Left ventricle myocardium superior (tissue), 1 donor: ENCODE measurements at places on chromosomes 3 and 15. TPM values are rescaled to one million over a fixed set of nuclear protein-coding genes. Genes with fewer than 3 reads are reported as not detected.

GRCh38 chr3:34364335-34364734 lies 565.9 kb downstream of the PDCD6IP start:
- no peak for DNase-seq

GRCh38 chr3:60756241-60757030 lies 494.8 kb downstream of the FHIT start:
- DNase-seq: no peak

DNA sequence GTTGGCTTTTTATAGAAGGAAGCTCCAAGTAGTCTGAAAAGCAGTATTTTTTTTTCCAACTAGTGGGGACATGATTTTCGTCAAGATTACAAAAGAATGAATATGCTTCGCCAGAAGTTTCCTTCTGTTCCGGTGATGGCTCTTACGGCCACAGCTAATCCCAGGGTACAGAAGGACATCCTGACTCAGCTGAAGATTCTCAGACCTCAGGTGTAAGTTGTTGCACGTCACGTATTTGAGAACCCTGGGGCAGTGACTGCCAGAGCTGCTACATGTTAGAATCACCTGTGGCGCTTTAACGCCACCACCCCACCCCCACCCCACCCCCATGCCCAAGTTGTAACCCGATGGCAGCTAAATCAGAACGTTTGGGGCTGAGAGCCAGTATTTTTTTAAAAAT lies 52.2 kb downstream of the BLM start:
- no peak for DNase-seq

- DNase-seq: no peak
Measured at GRCh38 chr3:21551019-21551418, 200.0 kb downstream of the ZNF385D start.

DNA sequence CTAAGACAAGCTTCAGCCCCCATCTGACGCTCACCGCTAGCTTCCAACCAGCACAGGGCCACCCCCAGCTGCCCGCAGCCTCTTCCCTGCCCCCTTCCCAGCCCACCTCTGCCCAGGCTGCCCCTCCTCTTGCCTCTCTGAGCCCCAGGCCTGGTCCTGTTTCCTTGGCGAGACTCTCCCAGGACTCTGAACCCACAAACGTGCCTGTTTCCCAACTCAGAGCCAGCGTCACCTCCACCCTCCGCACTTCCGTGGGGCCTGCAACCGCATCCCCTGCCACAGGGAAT lies 35.0 kb downstream of the ZXDC start:
- no peak for DNase-seq

DNA sequence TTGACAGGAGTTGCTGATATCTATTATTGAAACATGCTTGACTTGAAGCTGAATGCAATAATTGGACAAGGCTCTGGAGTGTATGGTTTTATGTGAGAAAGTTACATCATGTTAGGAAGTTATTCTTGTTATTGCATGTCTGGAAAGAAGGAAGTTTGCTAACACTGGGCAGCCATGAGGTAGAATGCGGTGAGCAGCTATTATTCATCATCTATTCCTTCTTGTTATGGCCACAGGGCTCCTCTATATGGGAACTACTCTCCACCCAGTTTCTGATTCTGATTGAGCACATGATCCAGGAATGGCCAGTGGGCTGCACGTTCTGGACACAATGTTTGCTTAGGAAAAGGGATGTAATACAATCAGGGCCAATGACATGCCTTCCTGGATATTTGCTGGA lies 37.8 kb upstream of the SCN5A start:
- DNase-seq: no peak

DNA sequence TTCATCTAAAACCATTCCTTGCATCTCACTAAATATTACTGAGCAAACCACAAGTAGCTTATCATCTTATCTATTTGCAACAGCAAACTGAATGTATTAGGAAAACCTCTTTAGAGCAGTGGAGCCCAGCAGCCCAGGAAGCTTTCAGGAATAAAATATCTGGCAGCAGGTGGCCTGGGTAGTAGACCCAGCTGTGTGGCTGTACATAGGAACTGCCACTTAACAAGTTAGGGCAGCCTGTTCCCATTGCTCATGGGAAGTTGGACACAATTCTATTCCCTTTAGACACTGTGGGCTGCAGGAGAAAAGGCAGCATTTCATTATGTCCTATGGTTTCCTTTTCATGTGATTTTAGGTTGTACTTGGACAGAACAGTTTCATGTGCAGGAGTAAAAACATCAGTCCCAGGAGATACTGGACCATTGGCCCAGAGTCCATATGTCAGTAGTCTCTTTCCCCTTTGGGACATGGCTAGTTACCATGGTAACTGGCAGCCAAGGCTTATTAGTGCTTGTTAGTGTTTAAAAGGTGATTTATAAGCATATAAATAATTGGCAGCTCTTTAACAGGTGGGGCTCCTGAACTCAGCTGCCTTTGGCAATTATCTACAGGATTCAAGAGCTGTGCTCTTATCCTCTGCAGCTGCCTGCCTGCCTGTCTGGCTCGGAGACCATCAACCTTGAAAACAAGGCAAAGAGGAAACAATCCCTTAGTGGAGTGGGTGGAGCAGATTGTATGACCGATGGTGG lies 28.9 kb upstream of the LSAMP start:
- no peak for DNase-seq

GRCh38 chr15:78018946-78019644 lies 58.4 kb downstream of the TBC1D2B start:
- DNase-seq: no peak

DNA sequence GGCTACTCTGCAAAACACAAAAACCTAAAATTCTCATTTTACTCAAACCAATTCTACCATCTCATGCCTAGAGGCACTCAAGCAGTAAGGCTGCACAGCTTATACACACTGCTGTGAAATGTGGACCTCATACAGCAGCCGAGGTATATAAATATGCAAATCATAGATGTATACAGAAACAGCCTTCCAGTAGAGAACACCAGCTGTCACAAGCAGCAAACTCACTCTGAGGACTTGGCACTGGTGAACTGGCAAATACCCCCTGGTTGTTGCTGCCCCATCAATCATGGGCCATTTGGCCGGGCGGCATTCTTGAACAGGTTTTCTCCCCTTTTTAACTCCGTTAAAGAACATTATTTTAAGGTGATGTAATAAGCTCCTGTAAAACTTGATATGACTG lies 378.0 kb downstream of the LSAMP start:
- no peak for DNase-seq

DNA sequence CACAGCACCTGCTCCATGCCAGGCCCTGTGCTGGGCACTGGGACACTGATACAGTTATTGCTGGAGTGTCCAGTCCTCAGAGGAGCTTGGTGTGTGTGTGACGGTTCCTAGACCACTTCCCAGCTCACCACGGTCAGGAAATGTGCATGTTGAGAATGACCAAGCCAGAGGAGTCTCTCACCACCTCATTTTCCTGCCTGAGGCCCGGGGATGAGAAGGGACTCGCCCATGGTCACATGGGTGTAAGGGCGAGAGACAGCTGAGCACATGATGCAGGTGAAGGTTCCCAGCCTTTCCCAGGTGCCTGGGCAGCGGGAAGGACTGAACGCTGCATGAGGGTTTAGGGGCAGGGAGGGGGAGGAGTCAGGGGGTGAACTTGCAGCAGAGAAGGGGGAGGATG lies 180.9 kb upstream of the TLE3 start:
- no peak for DNase-seq

DNA sequence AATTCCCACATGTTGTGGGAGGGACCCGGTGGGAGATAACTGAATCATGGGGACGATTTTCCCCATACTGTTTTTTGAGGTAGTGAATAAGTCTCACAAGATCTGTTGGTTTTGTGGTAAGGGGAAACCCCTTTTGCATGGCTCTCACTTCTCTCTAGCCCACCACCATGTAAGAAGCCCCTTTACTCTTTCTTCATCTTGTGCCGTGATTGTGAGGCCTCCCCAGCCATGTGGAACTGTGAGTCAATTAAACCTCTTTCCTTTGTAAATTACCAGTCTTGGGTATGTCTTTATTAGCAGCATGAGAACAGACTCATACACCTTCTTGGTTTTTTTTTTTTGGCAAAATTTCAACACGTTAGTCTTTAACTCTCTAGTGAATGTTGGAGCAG lies 18.1 kb downstream of the ARL8B start:
- DNase-seq: no peak

The ITIH1 gene
- not detected for total RNA-seq

The OR5H15 gene
- not detected for total RNA-seq

The PIERCE2 gene
- total RNA-seq: 7.2 TPM

The CDHR4 gene
- total RNA-seq: not detected
